ENCODE measurements at places on chromosomes 3 and 15.
A peak's percentile ranks its signal among the peaks of the same experiment; 100 is the strongest.

DNA sequence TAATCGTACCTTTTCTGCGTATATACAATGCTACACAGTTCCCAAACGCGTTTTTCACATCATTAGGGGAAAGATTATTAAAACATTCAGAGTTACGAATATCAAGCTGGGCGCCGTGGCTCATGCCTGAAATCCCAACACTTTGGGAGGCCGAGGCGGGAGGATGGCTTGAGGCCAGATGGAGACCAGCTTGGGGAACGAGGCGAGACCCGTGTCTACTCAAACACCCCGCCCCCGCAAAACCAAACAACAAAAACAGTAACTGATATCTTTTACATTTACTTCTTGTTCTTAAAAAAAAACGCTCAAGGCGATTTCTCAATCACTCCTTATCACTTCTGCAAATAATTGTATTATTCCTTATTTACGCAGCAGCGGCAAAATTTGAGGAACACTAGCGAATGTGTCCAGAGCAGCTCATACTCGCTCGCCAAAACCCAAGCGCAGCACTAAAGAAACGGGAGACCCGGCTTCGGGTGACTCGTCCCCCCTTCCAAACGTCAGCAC is 1.2 kb downstream of the ZBTB11 start:
- no peak for DNase-seq

GRCh38 chr15:100628746-100629145 is 26.4 kb downstream of the ASB7 start:
- no peak for DNase-seq

DNA sequence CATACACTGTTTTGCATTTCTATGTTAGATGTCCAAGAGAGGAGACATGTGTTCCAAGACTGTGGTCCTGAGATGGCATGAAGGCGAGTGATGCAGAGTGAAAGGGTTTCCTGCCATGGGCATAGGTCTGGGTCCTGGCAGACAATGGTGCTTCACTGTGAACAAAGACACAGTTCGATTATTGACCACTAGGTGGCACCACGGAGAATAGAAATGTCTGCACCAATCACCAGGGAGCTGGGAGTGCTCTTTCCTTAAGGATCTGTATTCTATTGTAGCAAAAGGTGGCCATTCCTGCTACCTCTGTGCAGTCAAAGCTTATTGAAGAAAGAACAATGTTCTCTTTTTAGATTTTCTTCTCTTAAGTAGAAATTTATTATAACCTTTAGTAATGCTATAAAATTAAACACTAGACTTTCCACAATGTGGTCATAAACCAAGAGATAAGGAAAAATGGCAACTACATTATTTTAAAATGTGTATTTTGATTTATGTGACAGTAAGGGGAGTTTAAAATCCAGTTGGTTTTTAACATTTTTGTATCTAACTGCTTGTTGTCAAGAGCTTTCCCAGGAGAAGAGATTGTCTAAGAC is 88.7 kb downstream of the GABRG3 start:
- no peak for DNase-seq

DNA sequence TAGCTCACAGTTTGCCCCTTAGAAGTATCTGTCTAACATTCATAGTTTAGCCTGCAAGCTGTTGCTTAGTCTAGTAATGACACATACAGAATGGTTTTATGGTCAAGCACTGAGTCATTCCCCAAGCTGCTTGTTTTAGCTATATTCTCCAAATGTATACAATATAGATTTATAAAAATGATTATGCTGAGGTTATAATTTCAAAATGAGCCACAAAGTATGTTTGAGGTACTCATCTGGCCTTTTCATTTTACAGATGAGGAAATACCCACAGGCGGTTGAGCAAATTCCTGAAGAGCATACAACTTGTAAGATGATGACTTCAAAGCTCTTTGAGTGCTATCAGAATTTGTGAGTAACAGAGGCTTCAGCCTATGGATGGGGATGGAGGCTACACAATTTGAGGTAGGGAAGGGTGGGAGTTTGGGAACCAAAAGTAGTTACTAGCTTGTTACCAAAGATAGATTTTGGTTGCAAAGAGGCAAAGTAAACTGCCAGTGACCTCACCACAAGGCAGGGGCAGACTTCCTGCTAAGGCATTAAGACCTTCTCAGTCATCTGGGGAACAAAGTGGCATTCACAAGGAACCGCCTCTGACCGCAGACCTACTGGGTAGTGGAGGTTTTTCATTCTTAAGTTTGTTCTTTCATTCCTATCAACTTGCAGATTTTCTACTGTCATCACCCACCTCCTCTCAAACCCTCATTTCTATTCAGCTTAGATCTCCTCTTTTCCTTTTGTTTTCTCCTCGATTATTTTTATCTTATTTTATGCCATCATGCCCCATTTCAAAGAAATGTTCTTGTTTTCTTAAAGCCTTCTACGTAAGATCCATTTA is 257.2 kb upstream of the NECTIN3 start:
- DNase-seq, result peak; percentile 10

GRCh38 chr3:31384117-31384516 is 148.6 kb upstream of the STT3B start:
- DNase-seq, result no peak
